Activated CD4-positive, alpha-beta memory T cell treated with anti-CD3 and anti-CD28 coated beads, Interleukin-2, amount 10 ng/mL, durations not matched to agents 7 days and 5 days (primary cell): ENCODE measurements at places on chromosomes 6 and 20. TPM values are rescaled to one million over a fixed set of nuclear protein-coding genes. Genes with fewer than 3 reads are reported as not detected.

FAXC gene
- 0.38 TPM for total RNA-seq

KIFC1 gene
- 127 TPM for total RNA-seq

NR2E1 gene
- not detected for total RNA-seq

CALHM5 gene
- total RNA-seq: not detected

BANF2 gene
- total RNA-seq: not detected
